Left kidney (tissue), 8 donors: ENCODE measurements at places on chromosomes 7 and 10. TPM values are rescaled to one million over a fixed set of nuclear protein-coding genes. Genes with fewer than 3 reads are reported as not detected.

Gene PRKG1
- polyA plus RNA-seq = 14.9 TPM

- DNase-seq = no peak
Measured at GRCh38 chr7:36667007-36667745, 57.1 kb downstream of the AOAH start.

DNA sequence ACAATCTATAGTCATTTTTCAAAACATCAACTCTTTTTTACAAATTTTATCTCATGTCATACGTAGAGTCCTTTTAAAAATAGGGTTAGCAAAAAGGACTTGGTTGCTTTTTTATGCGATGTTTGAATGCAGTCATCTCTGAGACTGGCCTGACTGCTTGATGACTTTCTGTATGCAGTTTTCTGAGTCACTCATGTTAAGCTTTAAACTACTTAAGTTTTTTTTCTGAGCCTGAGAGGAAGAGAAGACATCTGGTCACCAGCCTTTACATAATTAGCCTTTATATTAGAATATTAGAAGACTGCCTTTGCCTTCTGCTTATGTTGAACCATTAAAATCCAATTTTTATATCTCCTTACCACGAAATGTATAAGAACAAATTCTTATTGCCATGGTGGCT, 834.4 kb upstream of the MBL2 start:
- no peak for DNase-seq

DNA sequence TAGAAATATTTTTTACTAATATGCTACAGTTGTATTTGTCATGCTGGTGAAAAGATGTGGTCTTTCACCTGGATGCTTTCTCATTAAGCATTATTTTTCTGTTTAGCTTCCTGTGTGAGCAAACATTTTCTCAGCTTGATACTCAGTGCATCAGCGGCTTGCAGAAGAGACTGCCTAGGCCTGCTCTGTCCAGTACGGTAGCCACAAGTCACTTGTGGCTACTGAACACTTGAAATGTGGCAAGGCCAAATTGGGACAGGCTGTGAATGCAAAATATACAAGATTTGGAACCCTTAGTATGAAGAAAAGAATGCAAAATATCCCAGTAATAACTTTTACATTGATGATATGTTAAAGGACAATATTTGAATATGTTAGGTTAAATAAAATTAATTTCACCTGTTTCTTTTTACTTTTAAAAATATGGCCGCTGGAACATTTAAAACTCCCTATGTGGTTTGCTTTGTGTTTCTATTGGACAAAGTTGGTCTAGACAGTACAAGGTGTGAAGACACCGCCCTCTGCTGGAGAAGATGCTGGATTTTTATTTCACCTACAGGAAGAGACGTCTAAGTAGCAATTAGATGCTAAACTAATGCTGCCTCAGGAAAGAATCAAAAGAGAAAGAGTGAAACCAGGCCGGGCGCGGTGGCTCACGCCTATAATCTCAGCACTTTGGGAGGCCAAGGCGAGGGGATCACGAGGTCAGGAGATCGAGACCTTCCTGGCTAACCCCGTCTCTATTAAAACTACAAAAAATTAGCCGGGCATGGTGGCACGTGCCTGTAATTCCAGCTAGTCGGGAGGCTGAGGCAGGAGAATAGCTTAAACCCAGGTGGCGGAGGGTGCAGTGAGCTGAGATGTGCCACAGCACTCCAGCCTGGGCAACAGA, 5.3 kb downstream of the SRGN start:
- DNase-seq = peak; percentile 79

GRCh38 chr7:149670288-149670687, 103.1 kb downstream of the ZNF467 start:
- no peak for DNase-seq

DNA sequence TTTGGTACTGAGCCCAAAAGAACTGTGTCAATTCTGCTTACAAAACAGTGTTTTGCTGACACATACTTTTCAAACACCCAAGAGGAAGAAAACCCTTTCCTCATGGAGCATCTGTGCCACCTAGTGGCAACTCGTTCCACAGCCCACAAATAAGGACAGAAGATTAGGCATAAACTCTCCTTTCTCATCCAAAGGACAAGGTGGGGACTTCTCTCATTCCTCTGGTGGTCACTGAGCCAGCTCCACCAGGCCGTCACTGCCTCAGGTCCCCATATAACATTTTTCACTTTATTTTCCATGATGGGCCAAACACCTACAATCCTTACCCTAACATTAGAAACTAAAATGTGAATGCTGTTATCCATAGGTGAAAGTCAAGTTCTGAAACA, 76.9 kb downstream of the RNF216 start:
- peak; percentile 84 for DNase-seq

Gene FEZF1
- polyA plus RNA-seq = not detected

Gene PLEKHA8
- polyA plus RNA-seq = 21.2 TPM

Gene NPTX2
- 3.7 TPM for polyA plus RNA-seq

- no peak for DNase-seq
Measured at GRCh38 chr10:24091256-24091655, 117.7 kb upstream of the KIAA1217 start.

DNA sequence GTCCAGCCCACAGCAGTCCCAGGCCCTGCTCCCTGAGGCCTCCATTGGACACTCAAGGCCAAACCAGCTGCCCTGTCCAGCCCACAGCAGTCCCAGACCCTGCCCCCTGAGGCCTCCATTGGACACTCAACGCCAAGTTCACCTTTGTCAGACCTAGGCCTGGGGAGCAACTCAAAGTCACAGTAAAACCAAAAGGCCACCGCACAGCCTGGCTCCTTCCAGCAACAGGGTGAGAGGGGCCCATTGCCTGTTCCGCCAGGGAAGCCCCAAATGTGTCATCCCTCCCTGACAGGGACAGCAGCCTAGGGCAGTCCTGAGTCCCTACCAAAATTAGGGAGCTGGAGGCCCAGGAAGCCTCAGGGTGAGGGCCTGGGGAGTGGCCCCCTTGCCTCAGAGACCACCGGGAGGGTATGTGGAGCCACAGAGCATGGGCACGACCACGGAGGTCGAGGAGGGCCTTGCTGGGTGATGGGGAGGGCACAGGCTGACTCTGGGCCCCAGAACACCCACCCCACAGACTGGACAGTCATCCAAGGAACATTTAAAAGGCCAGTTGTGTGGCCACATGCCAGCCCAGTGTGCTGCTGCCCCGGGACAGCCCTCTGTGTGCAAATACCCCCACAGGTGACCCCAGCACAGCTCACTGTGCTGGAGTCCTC, 66.5 kb upstream of the PPP2R2D start:
- DNase-seq = no peak

- no peak for DNase-seq
Measured at GRCh38 chr10:49364051-49364450, 31.8 kb downstream of the DRGX start.

- no peak for DNase-seq
Measured at GRCh38 chr10:19728376-19728775, 87.9 kb upstream of the PLXDC2 start.

DNA sequence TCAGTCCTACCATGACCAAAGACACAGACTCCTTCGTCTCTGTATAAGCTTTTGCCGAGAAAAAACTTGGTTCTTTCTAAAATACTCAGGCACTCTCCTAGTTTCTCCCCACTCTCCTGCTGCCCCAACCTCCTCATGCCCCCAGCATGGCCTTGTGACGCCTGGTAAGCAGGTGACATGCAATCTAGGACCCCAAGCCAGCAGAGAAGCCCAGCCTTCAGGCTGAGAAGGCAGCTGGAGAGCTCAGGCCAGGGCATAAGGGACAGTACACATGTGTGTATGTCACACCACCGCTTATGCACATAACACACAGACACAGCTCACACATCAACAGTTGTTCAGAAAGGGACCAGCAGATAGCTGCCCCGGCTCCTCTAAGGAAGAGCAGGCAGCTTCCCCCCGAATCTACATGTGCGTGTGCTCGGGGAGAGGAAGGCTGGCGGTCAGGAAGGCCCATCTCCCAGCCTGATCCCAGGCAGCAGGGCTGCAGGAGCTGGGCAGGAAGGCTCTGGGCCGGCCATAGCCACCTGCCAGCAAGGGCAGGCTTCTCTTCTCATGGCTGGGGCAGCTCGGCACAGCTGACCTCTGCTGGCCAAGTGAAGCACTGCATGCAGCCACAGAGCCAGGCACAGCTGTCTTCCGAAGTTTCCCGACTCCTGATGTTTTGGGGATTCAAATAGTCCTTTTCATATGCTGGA, 8.5 kb downstream of the DDX56 start:
- DNase-seq = no peak

DNA sequence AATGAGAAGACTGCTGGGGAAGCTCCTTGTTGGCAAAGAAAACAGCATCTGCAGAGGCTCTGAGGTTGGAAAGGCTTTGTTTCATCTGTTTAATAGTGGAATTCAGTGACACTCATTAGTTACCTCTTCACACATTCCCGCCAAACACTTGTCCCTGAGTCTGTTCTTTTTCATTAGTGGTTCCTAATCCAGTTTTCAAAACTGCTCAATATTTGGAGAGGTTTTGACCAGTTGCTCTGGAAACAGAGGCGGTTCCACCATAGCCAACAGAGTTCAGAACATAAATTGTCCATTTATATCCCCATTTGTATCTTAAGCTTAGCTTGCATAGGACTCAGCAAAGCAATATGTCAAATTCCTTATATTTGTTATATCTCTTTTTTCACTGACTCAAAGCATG, 754.6 kb downstream of the AUTS2 start:
- no peak for DNase-seq

DNA sequence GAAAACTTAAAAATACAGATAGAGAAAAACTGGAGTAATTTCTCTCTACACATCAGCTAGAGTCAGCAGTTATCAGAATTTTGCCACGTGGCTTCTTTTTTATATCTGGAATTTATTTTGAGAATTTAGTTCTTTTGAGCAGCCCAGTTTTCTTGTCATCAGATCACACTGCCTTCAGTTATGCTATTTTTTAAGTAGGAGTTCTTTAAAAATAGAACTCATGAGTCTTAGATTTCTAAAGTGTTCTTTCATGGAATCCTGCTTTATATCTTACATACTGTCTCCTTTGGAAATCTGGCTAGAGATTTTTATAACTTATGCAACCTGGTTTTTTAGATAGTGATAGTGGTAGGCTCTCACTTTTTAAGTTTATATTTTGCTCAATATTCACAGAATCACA, 24.2 kb downstream of the AGR2 start:
- DNase-seq = no peak

GRCh38 chr10:34010891-34011290, 676.4 kb upstream of the NRP1 start:
- no peak for DNase-seq

- no peak for DNase-seq
Measured at GRCh38 chr7:2559283-2559950, 638 bp downstream of the IQCE start.

GRCh38 chr7:87057210-87057609, 2.2 kb downstream of the ELAPOR2 start:
- no peak for DNase-seq

DNA sequence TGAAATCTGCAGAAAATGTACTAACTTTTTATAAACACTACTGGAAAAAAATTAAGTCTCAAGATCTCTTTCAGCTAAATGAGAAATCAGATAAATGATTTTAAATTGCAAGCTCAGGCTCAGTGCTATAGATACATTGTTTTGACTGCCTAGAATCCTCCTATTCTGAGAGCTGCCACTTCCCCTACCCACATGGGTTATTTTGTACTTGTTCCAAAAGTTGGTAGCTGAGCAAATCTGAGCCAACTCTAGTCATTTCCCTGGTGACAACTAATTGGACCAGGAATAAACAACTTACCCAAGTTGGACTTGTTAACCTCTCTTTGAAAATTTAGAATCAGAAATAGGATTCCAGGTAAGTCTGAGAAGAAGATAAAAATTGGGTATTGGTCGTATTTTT, 202.1 kb downstream of the MBL2 start:
- no peak for DNase-seq

DNA sequence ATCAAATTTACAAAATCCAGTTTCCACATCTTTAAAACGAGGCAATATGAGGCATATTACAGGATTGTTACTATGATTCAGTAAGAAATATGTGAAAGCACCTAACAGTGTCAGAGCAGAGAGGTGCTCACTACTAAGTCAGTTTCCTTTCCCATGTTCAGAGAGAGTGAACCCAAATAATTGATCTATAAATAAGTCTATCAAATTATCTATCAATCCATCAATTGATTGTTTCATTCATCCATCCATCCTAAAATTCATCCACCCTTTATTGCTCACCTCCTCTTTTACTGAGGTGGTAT, 340.8 kb downstream of the SUGCT start:
- DNase-seq = no peak

DNA sequence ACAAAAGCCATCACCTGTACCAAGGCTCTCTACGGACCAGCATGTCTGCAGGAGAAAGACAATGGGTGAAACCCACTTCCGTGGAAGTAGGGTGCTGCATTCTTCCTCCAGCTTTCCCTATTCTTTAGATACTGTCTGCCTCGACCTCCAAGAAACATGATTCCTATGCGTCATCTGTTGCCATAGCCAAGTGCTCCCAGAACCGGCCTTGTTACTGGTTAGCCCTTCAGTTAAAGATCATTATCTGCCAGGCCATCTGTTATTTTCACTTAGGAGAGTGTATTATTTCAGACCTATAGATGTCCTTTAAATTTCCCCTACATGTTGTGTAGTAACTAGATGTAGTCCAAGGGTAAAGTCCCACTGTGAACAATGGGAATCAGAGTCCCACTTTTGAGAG, 89.0 kb upstream of the KIAA1217 start:
- DNase-seq = no peak

DNA sequence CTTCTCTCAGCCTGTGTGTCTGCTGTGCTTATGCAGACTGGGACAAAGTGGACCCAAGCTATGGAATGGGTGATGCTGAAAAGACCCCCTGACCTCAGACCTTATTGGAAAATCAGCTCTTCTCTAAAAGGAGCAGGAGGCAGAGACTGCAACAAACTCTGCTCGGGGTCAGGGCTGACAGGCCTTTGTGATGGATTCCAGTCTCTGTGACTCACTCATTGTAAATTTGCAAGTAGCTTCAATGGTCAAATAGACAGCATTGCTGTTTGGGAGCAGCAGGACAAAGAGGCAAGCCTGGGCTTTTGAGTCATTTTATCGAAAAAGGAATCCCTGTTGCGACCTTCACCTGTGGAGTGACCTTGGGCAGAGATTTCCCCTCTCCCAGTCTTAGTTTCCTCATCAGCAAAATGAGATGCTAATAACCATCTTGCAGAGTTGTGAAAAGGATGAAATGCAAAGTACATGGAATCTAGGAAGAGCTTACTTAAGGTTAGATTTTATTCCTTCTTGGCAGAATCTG, 26.1 kb upstream of the GPR26 start:
- DNase-seq = no peak

Gene CTAGE8
- polyA plus RNA-seq = 12.3 TPM

DNA sequence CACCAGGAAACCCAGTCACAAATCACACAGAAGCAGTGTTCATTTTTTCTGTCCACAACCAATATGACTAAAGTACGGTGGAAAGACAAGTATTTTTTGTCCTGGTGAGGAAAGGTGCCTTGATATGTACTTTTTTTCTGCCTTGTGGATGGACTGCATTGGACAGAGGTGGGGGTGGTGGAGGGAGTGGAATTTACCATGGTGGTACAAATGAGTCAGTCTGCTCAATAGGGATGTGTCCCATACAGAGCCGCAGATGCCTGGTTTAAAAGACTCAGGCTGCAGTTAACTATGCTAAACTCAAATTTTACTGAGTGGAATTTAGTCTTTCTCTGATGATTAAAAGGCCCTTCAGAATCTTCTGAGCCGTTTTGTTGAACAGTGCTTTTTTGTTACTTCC, 674.5 kb upstream of the GALNT17 start:
- DNase-seq = no peak
